ENCODE measurements at places on chromosomes 6 and 20.

GRCh38 chr6:122798099-122798641, 9.1 kb downstream of the SMPDL3A start:
- no peak for DNase-seq

- DNase-seq: no peak
These were observed 1088.2 kb upstream of the CITED2 start for GRCh38 chr6:140462453-140463311.

DNA sequence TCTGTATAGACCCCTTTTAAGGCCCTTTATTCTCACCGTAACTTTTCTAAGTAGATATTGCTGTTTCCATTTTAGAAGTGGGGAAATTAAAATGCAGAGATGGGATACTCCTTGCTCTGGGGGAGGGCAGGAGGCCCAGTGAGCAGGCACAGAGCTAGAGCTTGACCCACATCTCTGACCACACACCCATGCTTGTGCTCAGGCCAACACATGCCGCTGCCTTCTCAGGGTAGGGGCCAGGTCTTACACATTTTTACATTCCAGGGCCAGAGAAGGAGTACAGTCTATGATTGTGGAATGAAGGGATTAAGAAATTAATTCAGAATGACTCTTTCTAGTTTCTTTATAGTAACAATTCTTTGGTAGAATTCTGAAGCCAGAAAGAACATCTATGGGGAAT, 104.8 kb downstream of the SOBP start:
- DNase-seq: no peak

GRCh38 chr6:24966381-24966780, 30.6 kb upstream of the RIPOR2 start:
- DNase-seq: no peak

DNA sequence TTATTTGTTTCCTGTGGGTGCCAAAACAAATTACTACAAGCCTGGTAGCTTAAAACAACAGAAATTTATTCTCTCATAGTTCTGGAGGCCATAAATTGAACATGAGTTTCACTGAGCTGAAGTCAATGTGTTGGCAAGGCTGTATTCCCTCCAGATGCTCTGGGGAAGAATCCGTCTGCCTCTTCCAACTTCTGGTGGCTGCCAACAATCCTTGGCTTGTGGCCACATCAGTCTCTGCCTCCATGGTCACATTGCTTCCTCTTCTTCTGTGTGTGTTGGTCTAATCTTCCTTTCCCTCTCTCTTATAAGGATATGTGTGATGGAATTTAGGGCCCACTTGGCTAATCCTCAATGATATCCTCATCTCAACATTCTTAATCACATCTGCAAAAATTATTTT, 92.8 kb upstream of the EPB41L1 start:
- no peak for DNase-seq

Measured in stimulated activated CD4-positive, alpha-beta T cell treated with anti-CD3 and anti-CD28 coated beads, TNF-alpha, amount 100 ng/mL, for 1 hour (primary cell).